Liver (tissue), 10 donors: ENCODE measurements at places on chromosomes 4 and X.
A peak's percentile ranks its signal among the peaks of the same experiment; 100 is the strongest.

GRCh38 chr4:8761167-8761823 is 110.3 kb downstream of the HMX1 start:
- no peak for DNase-seq

DNA sequence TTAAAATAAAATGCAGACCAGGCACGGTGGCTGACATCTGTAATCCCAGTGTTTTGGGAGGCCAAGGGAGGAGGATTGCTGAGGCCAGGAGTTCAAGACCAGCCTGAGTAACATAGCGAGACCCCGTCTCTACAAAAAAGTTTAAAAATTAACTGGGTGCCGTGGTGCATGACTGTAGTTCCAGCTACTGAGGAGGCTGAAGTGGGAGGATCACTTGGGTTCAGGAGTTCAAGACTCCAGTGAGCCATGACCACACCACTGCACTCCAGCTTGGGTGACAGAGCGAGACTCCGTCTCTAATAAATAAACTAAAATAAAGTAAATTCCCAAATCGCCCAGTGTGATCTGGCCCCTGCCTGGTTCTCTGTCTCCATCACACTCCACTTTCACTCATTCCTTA is 43.7 kb downstream of the TENM3 start:
- DNase-seq, result no peak

- no peak for DNase-seq
Measured at GRCh38 chr4:184433258-184433892, 41.0 kb downstream of the IRF2 start.

DNA sequence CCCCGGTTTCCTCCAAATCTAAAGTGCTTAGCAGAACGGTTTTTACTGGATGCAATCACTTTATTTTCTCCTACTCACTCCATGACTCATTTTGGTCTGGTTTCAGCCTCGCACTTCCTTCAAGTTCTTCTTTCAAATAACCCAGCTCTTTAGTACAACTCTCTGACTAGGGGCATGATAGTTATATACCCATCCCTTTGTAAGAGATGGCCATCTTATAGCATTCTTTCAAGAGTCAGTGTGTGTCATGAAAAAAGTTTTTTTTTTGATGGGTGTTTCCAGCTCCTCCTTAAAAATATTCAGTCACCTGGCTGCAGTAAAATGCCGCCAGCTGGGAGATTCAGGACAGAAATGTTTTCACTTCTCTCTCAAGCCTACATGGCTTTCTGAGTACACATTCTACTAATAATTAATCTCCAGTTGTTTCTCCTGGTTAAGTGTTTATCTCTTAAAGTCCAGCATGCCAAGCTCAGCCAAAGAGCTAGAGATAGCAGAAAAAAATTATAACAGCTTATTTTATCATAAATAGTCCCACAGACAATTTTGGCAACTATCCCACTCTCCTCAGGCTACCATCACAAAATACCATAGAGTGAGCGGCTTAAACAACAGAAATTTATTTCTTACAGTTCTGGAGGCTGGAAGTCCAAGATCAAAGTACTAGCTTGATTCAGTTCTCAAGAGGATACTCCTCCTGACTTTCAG is 139.3 kb downstream of the GASK1B start:
- DNase-seq, result no peak

DNA sequence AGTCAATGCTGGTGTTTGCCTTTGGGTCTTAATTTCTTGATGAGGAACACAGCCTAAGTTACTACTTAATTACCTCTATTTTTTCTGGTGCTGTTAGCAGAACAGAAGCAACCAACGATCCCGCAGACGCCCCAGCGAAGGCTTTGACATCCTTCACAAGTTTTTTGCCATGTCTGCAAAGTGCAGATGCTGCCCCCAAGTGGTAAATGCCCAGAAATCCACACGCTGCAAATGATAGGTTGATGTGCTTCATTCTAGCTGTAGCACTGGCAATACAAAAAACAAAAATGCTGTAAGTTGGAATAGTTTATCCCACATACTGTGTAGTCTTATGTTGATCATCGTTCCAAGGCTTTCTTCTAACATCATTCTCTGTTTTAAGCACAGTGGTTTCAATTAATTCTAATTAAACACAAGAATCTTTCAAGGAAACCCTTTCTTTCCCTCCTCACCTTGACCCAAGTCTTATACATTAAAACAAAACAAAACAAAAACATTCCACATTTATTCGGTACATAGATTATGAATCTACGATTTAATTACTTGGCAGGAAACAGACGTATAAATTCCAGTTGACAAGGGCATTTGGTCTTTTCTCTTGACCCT is 1.2 kb downstream of the PNPLA4 start:
- DNase-seq, result peak; percentile 39

GRCh38 chr4:6516762-6517161 is 44.3 kb upstream of the PPP2R2C start:
- no peak for DNase-seq

GRCh38 chr4:55336138-55337034 is 9.7 kb upstream of the SRD5A3 start:
- DNase-seq, result no peak

DNA sequence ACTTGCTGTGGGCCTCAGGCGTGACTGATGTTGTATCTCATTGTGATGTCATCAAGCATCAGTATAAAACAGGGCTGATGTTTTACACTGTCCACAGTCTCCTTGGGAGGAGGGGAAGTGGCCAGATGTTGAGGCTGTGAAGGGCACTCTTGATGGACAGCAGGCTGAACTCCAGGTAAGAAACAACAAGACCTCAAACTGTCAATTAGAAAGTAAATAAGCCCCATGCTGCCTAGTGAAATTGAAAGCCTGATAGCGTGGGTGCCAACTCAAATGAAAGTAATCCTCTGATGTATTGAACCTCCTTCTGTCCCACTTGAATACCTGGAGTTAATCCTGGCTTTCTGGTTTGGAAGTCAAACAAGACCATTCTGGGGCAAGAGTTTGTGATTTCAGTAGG is 19.7 kb downstream of the VSIG1 start:
- no peak for DNase-seq

- DNase-seq, result no peak
Measured at GRCh38 chrX:3380603-3381002, 34.2 kb upstream of the MXRA5 start.

- no peak for DNase-seq
Measured at GRCh38 chr4:167032871-167033270, 201.4 kb downstream of the SPOCK3 start.

DNA sequence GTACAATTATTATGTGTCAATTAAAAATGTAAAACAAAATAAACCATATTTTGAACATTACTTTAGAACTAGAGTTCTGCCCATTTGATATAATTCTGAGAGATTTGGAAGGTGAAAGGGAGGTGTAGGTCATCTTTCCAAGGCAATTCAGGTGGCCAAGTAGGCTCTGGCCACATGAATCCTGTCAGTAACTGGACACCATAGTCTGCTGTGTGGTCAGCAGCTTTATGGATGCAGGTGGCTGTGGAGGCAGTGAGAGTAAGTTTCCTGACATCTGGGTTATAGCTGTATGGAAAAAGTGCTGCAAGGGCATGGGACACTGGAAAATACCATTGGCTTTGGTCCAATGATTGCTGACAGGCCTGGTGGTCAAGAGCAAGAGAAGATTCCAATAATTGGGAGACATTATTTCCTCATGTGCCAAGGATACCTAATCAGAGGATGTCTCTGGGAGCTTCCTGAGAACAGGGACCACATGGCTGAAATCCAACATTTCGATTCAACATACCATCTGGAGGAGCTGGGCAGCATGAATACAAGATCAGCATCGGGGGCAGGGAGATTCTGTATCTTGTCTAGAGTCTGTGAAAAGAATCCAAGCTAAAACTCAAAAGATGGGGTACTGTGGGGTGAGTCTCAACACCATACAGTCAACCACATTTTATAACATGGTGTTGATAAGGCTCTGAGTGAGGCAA is 523.1 kb downstream of the MID1IP1 start:
- no peak for DNase-seq

- DNase-seq, result no peak
Measured at GRCh38 chr4:142844782-142845181, 1.3 kb downstream of the INPP4B start.

GRCh38 chr4:7434766-7435150 is at the start of gene PSAPL1:
Gene PSAPL1 (minus strand): TSS chr4:7434930. CDS start chr4:7434879, 51 bp downstream.
- DNase-seq, result no peak

DNA sequence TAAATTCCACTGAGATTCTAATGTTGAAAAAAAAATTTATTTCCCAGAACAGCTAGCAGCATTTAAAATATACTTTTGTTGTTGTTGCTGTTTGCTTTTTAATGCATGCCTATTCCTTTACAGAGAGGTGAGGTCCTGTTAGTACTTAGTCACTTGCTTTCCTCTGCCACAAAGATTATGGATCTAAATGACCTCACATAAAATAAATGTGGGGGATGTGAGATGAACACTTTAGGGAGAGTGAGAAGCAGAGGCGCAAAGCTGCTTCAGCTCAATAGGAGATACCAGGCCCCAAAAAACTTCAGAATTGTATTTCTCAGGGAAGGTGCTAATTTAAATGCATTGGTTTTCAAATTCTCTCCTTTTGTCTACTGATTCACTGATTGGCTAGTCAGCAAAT is 4.0 kb downstream of the LDB2 start:
- no peak for DNase-seq

DNA sequence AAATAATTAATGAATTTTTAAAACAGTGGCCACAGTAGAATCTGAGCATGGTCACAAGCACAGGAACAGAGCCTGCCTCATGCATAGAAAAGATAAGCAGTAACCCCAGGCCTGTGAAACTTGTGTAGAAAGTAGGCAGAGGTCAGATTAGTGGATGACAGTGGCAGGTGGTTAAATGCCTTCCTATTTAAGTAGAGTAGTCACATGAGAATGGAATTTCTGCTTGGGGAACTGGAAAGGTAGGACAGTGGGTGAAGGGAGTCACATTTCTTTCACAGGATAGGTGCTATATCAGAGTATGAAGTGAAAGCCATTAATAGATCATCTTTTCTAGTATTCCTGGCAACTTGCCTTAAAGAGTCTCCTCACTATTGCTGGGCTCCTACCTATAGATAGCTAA is 34.9 kb upstream of the ASB12 start:
- no peak for DNase-seq

- no peak for DNase-seq
Measured at GRCh38 chr4:128452415-128452814, 164.8 kb upstream of the PGRMC2 start.

GRCh38 chrX:17923546-17923945 is 62.4 kb upstream of the RAI2 start:
- no peak for DNase-seq

DNA sequence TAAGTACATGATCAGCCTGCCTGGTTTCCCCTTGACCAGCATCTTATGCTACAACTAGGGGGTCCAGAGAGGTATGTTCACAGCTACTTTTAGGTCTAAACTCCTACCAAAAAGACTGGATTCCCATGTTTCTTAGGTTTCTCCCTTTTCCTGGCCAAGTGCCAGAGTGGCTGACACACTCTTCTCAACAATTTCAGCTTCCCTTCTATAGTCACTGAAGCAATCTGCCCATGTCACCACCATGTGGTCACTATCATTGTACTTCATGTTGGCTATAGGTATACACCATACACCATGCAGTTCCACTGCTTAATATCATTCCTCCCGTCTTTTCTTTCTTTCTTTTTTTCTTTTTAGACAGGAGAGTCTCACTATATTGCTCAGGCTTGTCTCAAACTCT is 66.9 kb downstream of the KLHL13 start:
- no peak for DNase-seq

DNA sequence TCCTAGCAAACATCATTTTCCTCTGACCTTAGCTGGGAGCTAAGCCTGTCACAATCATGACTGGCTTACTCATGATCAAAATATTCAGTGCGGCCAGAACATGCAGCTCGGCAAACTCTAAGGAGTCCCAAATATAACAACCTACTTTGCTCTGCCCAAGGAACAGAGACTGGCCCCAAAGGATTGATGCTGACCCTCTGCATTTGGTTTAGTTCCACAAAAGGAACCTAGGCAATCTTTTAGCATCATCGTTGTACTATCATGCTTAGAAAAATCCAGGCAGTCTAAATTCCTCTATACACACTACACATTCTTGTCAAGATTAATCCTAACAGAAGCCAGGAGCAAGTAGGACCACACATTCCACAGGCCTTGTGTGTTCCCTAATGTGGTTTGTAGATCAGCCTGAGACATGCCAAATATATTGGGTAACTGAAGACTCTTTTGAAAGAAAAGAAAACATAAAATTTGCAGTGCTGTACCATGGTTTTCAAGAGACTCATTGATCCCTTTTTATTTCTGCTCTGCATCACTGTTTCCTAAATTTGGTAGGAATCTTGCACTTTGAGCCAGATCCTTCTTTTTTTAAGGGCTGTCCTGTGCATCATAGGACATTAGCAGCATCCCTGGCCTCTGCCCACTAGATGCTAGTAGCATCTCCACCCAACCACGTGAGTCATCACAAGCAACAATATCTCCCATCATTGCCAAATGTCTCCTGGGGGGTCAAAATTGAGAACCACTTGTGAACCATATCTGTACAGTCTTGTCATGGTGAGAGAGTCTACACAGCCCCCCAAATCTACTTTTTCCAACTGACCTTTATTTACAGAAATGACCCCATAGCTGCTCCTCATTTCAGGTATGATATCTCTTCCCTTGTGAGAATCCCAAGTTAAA is 17.6 kb upstream of the CC2D2A start:
- DNase-seq, result no peak

- DNase-seq, result no peak
Measured at GRCh38 chr4:103774326-103774825, 54.6 kb upstream of the TACR3 start.

DNA sequence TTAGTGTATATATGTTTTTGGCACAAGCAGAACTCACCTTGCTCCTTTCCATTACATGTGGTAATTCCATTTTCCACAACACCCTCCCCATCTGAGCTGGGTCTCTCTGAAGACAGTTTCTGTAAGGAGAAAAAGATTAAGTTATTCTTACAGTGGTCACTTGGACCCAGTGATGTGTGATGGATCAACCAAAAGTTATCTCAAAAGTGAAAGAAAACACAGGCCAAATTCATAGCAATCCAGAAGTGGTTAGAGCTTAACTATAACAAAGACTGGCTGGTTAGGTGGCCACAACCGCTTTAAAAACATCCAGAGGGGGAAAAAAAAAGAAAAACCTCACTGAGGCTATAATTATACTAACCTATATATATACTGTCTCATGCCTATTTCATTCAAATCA is 123.7 kb downstream of the AFAP1 start:
- DNase-seq, result no peak

DNA sequence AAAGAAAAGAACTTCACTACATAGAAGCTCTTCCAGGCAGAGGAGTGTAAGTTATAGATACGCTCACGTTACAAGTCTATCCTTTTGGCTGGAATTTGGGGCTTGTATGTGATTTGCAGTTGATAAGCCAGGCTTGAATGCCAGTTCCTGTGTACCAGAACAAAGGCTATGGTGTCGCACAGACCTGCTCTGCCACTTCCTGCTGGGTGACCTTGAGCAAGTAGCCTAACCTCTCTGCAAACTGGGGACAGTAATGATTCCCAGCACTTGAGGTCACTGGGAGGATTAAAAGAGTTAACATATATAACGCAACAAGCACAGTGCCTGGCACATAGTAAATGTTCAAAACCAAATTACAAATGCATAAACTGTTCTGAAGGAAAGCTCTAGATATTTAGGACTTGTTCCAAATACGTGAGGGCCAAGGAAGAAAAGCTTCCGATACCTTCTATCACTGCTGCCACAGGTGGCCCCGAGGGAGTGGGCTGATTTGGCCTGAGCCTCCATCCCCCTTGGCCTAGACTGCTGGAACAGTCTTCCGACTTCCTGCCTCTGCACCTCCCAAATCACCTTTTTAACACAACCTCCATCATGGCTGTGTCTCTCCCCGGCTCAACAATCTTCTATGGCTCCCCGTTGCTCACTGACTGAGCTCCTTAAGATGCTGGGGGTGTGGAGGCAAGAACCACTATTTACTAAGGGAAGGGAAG is 1.3 kb upstream of the SOWAHD start:
- no peak for DNase-seq

GRCh38 chr4:187283201-187283955 is 559.7 kb upstream of the FAT1 start:
- no peak for DNase-seq
